ENCODE measurements at places on chromosomes 4 and X. TPM values are rescaled to one million over a fixed set of nuclear protein-coding genes. Genes with fewer than 3 reads are reported as not detected.

The ABHD18 gene
- total RNA-seq, result 28.0 TPM

The SHROOM3 gene
- 0.09 TPM for total RNA-seq

The GPC3 gene
- total RNA-seq, result 0.41 TPM

The GPC4 gene
- total RNA-seq, result not detected

DNA sequence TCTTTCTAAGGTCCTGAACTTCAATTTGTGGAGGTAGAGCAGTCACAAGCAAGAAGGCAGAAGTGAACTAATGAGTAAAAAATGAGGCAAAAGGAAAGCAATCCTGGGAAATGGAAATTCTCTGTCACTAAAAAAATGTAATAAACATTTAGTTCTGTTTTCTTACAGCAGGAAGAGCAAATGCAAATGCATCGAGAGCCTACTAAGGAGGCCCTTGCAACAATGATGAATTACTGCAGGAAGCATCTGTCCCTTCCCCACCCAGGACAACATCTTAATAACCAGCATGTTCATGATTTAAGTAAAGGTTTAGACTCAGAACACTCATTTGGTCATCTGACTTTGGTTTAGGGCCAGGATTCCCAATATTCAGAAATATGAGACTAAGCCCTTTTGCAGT lies 341.4 kb upstream of the NOCT start:
- H3K4me3 ChIP-seq, result no peak overlapping the region
- no peak for DNase-seq
- no peaks in the 10 kb centered on the region for H3K27me3 ChIP-seq

- H3K4me3 ChIP-seq, result no peak overlapping the region
- DNase-seq, result no peak
- H3K27me3 ChIP-seq, result peaks cover 5% of the 10 kb centered on the region
- H3K36me3 ChIP-seq, result no peaks in the 10 kb centered on the region
These were observed 7.8 kb upstream of the SH3TC1 start for GRCh38 chr4:8191136-8191747.

- H3K27me3 ChIP-seq, result peaks cover 62% of the 10 kb centered on the region
- no peak overlapping the region for H3K27ac ChIP-seq
- no peak overlapping the region for H3K4me3 ChIP-seq
- peaks cover 8% of the 10 kb centered on the region for H3K4me1 ChIP-seq
These were observed 2.1 kb downstream of the UCHL1 start for GRCh38 chr4:41258783-41259182.

- no peaks in the 10 kb centered on the region for H3K4me1 ChIP-seq
- H3K27me3 ChIP-seq, result peaks cover 6% of the 10 kb centered on the region
- no peak overlapping the region for H3K27ac ChIP-seq
These were observed 79.8 kb upstream of the SMARCAD1 start for GRCh38 chr4:94127707-94128328.

DNA sequence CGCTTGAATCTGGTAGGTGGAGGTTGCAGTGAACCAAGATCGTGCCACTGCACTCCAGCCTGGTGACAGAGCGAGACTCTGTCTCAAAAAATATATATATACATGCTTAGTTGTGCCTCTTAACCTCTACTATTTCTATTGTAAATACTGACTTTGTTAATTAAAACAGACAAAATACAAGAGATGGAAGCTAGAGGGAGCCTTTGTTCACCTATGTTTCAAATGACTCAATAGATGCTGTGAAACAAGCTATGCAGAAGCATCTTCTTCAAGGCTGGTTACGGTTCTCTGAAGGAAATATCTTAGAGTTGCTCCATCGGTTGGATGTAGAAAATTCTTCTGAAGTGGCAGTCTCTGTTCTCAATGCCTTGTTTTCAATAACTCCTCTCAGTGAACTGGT lies 6.2 kb downstream of the NCAPG start:
- no peak overlapping the region for H3K4me3 ChIP-seq
- H3K4me1 ChIP-seq, result peaks cover 18% of the 10 kb centered on the region
- no peak for DNase-seq
- H3K27ac ChIP-seq, result no peak overlapping the region
- H3K27me3 ChIP-seq, result no peaks in the 10 kb centered on the region

DNA sequence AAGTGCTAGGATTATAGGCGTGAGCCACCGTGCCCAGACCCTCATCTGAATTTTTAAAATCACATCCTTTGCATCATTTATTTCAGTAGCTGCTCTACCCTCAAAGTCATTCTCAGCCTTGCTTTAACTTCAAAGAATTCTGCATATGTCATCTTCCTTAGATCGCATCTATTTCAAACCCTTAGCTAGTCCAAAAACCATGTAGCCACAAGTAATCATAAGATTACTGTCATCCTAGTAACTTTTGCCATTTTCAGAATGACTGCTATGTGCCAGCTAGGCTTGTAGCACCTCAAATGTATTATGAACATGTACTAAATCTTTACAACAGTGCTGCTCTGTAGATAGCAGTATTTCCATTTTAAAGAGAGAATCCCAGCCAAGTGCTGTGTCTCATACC lies 45.5 kb upstream of the KLF3 start:
- H3K27me3 ChIP-seq, result peaks cover 7% of the 10 kb centered on the region

DNA sequence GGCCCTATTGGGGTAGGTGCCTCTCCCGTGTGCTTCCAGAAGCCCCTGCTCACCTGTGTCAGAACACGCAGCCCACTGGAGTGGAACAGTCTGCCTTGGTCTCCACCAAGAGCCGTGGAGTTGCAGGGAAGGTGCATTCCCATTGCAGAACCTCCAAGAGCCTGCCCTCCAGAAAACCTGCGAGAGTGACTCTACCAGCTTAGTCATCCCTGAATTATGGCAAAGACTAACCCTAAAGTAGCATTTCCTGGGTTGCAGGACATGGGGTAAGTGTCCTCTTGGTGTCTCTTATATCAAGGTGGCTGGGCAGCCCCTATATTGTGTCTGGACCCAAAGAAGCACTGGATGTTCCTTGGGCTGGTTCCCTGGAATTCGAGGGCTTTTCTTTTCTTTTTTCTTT lies 224.6 kb downstream of the BCOR start:
- H3K4me3 ChIP-seq, result peak overlapping the region; percentile 64
- peaks cover 20% of the 10 kb centered on the region for H3K27me3 ChIP-seq
- peaks cover 72% of the 10 kb centered on the region for H3K4me1 ChIP-seq
- DNase-seq, result no peak
- peaks cover 1% of the 10 kb centered on the region for H3K36me3 ChIP-seq

DNA sequence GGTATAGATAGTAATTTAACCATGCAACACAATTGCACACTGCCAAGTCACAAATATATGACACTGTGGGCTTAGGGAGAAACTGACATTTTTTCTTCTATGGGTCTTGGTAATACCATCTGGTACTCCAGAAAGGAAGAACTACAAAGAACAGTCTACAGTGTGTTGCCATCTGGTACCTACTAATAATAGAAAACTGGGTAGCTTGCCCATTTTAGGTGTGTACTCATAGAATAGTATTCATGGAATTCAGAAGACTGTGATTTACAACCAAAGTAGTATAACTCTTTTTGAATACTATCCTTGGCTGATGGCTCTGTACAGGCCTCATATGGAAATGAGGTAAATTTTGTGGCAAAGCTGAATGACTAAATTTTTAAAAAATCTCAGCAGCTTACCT lies 132.6 kb upstream of the RPS6KA6 start:
- H3K4me3 ChIP-seq, result no peak overlapping the region
- H3K36me3 ChIP-seq, result no peaks in the 10 kb centered on the region
- DNase-seq, result no peak
- H3K27ac ChIP-seq, result no peak overlapping the region
- no peaks in the 10 kb centered on the region for H3K27me3 ChIP-seq
